Hippocampal formation (tissue), 2 donors: ENCODE measurements at places on chromosomes 12 and 14.

GRCh38 chr14:24863968-24864684, 185.8 kb downstream of the STXBP6 start:
- no peak for DNase-seq

GRCh38 chr12:100926669-100927248, 132.2 kb downstream of the ANO4 start:
- no peak for DNase-seq

GRCh38 chr12:67269633-67270573, 745 bp downstream of the CAND1 start:
- peak; percentile 52 for DNase-seq

- DNase-seq, result no peak
Measured at GRCh38 chr14:75417674-75418073, 10.1 kb upstream of the JDP2 start.

- DNase-seq, result no peak
Measured at GRCh38 chr14:31926123-31926522, 151.0 kb upstream of the ARHGAP5 start.

GRCh38 chr14:89672636-89673511, 255.8 kb upstream of the FOXN3 start:
- DNase-seq, result no peak
